ENCODE measurements at places on chromosomes 2 and 18.

DNA sequence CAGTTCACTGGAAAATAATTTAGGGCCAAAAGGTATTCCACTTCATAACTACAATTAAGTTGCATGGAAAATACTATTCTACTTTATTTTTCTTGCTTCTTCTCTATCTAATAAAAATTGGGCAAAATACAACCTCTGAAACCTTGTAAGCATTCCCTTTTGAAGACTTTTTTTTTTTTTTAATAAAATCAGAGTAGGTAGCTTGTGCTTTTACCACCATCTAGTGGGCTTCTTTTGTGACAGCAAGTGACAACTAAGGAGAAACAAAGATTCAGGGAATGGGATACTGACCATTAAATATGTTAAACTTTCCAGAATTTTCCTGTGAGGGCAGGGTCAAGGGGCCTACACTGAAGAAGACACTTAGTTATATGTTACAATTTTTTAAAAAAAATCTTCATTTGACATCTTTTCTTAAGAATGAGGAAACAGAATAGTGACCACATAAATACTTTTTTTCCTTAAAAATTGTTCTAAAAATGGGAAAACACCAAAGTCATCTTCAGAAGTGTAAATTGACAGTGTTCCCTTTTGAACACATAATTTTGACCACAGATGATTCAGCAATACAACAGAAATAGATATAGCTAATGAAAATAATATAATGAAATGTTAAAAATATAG lies 1183.2 kb upstream of the ACVR2A start:
- DNase-seq: peak; percentile 57

GRCh38 chr2:8138923-8139667 lies 542.8 kb upstream of the ID2 start:
- no peak for DNase-seq

DNA sequence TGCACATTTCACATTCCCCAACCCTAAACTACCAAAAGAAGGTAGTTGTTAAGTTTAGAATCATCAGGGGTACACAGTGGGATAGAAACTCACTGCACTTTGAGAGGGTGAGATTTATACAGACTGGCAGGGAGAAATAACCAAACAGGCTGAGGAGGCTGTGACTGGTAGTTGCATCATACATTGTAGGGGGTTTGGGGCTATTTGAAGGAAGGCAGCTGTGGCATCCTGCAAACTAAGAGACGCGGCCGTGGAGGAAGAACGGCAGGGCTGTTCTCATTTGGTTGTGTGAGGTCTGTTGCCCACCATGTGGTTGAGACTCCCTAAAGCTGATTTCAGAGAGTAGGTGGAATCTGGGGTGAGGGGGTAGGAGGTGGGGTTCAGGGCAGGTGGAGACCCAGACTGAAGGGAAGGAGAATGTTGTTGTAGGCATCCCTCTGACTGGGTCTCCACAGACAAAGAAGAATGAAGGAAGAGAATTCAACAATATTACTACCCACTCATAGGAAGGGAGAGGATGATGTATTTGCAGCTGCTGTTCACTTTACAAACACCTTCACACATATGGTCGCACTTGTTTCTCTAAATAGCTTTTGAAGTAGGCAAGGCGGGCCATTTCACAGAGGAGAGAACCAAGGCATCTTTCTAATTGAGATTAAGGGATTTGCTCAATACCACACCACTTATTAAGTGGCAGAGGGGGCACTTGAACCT lies 170.9 kb upstream of the SIX2 start:
- DNase-seq: no peak

DNA sequence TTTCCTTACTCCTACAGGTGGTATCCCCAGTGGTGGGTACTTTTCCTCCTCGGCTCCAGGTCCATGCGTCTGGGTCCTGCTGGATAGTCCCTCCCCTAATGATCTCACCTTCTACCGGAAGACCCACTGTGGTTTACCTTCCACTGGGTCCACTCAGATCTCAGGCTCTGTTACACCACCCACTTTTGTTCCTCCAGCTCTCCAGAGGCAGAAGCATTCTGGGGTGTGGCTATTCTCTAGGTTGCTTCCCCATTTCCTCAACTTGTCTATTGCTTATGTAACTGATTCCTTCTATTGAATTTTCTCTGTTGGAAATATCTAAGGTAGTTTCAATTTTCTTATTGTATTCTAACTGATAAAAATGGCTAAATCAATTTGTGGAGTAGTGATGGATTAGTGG lies 87.6 kb upstream of the GALNT5 start:
- DNase-seq: no peak

GRCh38 chr2:215753808-215754207 lies 259.5 kb downstream of the MREG start:
- no peak for DNase-seq

DNA sequence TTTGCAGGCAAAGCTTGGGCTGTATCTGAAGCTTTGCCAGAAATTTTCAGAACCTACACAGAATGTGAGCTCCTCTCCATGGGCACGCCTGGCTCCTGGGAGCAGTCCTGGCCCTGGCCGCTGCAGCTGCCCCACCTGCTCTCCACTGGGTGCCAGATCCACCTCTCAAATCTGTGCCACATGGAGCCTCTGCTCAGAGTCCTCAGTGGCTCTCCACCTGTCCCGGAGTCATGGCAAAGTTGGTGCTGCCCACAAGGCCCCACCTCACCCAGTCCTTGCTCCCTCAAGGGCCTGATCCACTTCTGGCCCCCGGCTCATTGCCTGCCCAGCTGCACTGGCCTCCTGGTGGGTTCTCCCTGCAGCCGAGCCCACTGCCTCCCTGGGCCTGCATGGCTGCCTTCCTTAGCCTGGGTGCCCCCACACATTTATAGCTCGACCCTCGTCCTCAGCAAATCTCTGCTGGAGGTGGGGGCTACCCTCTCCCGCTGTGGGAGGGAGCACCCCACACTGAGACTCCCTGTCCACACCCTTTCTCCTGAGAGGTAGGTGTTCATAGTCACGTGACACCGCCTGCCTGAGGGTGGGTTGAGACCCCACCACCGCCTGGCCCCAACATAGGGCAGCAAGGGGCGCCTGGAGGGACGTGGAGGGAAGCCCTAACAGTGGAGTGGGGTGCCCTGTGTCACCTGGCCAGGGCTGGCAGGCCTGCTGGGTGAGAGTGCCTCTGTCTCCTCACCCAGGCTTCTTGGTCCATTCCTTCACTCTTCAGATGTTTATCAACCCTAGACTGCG lies 224.1 kb downstream of the SH3RF3 start:
- DNase-seq: no peak

- no peak for DNase-seq
Observed at GRCh38 chr2:25842155-25842554, 36.1 kb downstream of the ASXL2 start.

DNA sequence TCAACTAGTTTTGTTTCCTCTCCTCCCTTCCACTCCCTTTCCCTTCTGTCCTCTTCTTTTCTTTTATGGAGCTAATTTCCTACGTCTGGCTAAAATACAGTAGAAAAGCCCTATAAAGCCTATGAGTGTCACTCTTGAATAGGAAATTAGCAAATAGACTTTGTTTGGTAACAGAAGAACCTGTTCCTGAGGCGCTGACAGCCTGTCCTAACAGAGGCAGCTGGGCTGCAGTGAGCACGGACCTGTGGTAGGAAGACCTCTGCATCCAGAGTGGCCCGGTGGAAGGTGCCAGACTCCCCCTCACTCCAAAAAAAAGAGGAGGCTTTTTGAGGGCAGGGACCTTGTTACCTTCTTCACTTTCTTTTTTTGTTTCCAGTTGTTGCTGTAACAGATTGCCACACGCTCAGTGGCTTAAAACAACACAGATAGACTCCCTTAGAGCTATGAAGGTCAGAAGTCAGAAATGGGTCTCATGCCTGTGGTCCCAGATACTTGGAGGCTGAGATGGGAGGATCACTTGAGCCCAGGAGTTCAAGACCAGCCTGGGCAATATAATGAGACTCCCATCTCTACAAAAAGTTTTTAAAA lies 81.2 kb upstream of the TXNDC2 start:
- DNase-seq: no peak

GRCh38 chr2:44833171-44834069 lies 108.1 kb upstream of the SIX3 start:
- DNase-seq: no peak

- DNase-seq: no peak
Observed at GRCh38 chr2:28395334-28396061, 2.8 kb downstream of the FOSL2 start.

DNA sequence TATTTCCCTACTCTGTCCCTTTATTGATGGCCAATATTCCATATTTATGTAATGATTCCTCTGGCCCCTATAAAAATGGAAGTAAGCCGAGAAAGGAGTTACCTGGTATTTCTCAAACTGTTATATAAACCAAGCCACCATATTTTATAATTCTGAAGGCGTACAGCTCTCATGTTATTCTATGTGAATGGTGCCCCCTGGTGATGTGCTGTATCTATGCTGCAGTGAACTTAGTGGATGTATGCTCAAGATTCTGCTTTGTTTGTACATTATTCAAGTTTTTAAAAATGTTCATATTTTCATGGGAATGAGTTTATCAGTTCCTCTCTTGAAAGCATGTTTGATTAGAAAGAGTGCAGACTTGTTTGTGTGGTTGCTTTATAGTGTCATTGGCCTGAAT lies 194.5 kb upstream of the LRRTM1 start:
- DNase-seq: no peak

GRCh38 chr2:136253288-136254004 lies 135.5 kb upstream of the CXCR4 start:
- DNase-seq: peak; percentile 20

GRCh38 chr2:240513549-240514287 lies 44.1 kb downstream of the ANKMY1 start:
- DNase-seq: peak; percentile 79

DNA sequence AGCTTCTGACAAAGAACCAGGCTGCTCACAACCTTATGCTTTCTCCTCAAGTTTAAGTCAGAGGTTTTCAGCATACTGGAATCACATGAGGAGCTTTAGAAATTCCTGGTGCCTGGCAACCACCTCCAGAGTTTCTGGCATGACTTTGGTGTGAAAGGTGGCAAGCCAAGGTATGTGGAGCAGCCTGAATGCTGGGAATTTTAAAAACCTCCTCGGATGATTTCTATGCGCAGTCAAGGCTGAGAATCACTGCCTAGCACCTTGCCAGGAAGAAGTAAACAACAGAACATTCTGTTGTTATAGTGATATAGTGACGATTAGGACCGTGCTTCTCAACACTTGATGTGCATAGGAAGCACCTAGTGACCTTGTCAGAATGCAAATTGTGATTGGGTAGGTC lies 11.7 kb downstream of the CCBE1 start:
- DNase-seq: no peak

DNA sequence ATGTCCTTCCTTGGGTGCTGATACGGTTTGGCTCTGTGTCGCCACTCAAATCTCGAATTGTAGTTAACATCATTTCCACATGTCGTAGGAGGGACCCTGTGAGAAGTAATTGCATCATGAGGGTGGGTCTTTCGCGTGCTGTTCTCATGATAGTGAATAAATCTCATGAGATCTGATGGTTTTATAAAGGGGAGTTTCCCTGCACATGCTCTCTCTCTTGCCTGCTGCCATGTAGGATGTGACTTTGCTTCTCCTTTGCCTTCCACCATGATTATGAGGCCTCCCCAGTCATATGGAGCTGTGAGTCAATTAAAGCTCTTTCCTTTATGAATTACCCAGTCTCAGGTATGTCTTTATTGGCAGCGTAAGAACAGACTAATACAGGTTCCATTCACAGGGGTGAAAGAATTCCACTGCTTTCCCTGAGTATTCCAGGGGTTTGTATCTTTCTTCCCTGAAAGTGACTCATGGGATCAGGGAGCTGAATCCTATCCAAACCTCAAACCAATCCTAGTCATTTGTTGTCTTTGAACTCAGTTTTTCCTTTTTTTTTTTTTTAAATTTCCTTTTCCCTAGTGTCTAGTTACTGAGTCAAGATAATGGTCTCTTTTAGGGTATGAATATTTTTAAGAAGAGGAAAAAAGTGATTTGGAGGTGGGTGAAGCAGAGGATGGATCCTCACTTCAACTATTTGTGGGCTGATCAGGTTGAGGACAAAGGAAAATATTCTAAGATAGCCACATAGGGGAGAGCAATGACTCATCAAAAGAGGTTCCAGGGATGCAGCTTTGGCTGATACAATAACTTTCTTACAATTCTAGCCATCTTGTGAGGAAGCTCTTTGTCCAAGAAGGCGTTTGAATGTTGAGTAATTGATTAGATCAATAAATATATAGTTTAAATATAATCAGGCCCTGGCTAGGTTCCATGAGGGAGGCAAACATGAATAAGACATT lies 19.5 kb upstream of the KCNE4 start:
- DNase-seq: no peak

GRCh38 chr2:23940718-23941620 lies 706 bp downstream of the UBXN2A start:
- peak; percentile 86 for DNase-seq

DNA sequence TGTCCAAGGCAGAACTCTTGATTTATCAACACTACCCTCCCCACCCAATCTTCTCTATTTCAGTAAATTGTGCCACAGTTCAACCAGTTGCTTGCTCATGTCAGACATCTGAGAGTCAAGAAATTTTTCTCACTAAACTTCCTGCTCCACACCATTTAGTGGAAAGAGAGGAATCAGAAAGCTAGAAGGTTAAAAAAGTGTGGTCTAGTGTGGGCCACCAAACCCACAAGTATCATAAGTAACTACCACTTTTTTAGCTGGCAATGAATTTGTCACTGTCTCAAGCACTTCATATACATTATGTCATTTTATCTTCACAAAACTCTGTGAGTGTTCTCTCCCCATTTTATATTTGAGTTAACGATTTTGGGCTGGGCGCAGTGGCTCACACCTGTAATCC lies 16.6 kb upstream of the MSTN start:
- DNase-seq: no peak

DNA sequence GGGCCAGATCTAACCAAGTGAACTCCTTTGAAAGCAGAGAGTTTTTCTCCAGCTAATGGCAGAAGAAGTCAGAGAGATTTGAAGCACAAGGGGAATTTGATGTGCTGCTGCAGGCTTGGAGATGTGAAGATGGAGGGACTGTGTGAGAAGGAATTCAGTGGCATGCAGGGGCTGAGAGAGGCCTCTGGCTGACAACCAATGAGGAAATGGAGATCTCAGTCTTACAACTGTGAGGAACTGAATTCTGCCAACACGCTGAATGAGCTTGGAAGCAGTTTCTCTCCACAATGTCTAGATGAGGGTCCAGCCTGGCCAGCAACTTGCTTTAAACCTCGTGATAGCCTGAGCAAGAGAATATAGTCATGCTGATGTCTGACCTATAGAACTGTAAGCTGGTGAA lies 224.1 kb upstream of the DPP10 start:
- no peak for DNase-seq

- peak; percentile 78 for DNase-seq
Observed at GRCh38 chr2:55482186-55482884, 37.2 kb upstream of the CFAP36 start.

GRCh38 chr18:32091325-32091723 lies 350 bp upstream of the RNF138 start:
- DNase-seq: no peak

- DNase-seq: no peak
Observed at GRCh38 chr2:31956312-31956711, 54.5 kb downstream of the MEMO1 start.

GRCh38 chr2:179712825-179713224 lies 148.6 kb downstream of the ZNF385B start:
- DNase-seq: no peak

GRCh38 chr18:36897253-36897652 lies 68.3 kb downstream of the KIAA1328 start:
- DNase-seq: no peak
